Progenitor cell of endocrine pancreas (in vitro differentiated cells): ENCODE measurements at places on chromosomes 2 and 18.

DNA sequence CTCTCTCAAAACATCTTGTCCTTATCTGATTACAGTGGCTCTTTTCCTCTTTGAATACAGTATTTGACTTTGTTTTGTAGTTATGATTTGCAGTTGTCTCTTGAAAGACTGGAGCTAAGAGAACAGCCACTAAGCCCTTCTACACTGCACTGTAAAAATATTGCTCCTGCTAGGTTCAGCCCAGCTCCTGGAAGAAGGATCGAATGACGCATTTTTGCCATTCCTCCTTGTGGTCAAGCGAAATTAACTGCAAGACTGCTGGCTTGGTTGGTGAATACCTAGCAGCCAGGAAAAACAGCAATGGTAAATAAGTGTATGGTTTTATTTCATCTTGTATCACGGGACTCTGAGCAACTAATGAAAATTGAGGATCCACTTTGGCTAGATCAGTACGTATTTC lies 407.8 kb upstream of the CDH2 start:
- DNase-seq: no peak

DNA sequence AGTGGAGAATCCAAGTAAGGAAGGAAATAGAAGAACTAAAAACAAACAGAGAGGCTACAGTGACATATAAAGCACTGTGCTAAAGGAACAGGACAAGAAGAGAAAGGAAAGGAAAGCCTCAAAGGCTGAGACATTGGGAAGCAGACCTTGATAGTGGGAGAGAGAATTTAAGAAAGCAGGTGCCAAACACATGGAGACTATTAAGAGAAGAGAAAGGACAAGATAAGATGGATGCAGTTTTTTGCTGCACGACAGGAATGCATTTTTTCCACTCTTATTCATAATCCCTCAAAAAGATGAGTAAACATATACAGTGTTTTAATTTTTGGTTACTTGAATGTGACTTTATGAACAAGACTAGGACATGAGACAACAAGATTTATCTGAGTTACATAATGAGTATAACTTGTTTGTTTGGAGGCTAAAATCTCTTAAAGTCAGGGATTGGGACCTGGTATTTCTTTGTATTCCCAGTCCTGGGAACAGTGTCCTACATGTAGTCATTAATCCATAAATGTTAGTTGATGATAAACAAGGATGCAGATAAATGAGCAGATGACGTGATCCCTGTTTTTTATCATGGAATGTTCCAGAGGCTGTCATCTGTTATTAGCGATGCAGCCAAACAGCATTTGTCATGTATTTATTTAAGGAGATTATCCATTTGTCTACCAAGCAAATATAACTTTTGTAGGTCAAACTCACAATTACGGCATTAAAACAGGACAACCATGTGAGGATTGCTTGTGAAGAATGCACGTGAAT lies 141.7 kb downstream of the DNER start:
- DNase-seq: no peak

DNA sequence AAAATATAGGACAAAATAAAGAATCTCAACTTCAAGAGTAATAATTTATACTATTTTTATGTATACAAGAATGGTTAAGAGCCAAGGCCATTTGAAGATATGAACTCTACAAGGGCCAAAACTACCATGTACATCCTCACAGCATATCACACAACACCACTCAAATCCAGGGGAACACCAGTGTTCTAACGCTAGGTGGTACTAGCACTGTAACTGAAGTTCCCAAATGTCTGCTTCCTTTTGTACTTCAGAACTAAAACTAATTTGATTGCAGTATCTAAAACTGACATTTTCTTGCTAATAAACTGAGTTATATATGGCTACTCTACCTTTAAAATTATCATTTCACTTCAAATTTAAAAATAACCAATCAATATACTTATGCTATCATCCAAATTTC lies 47.0 kb downstream of the REV1 start:
- no peak for DNase-seq

GRCh38 chr18:48752478-48752877 lies 198.3 kb downstream of the SMAD7 start:
- no peak for DNase-seq

DNA sequence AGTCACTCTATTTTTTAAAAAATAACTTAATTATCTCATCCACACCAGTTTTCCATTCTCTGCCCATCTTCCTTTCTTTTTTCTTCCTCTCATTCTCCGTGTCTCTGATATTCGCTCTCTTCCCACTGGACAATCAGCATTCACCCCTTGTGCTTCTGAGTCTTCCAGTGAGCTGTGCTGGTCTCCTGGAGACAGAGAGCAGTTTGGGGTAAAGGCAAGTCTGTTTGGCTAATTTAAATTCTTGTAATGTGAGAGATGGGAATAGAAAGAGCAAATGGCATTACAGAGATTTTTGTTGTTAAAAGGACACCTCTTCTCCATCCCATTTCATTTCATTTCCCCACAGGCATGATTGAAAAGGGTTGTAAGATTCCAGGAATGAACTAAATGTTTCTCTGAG lies 107.5 kb downstream of the DTNA start:
- no peak for DNase-seq

DNA sequence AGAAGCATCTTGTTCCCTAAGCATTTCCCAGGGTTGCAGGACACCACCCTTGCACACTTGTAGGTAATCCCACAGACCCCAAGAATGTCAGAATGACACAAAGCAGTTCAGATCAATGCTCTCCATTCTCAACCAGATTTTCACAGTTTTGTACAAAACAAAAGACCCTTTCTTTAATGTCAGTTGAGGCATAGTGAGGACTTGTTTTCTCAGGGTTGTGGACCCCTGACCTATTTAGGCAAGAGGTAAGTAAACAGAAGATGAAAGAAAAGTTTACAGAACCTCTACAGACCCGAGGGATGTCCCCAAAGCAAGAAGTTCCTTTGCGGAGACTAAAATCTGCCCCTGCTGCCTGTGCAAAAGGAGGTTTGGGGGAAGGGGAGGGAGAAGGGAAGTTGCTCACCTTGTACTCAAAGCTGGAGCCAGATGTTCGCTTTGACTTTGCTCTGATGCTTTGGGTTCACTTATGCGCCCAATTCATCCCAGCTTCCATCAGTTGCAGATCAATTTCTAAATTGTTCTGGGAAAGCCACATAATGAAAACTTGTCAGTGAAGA lies 635.4 kb downstream of the EPHA4 start:
- DNase-seq: no peak

DNA sequence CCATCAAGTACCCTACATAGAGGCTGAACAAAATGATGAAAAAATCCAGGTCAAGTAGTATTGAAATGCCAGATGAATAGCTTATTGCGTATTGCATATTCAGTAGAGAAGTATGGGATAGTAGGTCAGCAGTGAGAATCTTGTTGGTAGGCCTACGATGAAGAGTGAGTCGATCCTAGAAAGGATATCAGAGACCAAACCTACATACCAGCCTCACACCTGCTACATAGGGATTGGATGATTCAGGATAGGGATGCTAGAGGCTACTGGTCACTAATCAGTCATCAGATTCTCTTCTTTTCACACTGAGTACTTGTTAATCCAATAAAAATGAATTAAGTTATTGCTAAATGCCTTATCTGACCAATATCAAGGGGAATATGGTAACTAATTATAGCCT lies 274.5 kb downstream of the DSEL start:
- no peak for DNase-seq

GRCh38 chr18:51867767-51868166 lies 472.2 kb upstream of the DCC start:
- no peak for DNase-seq

GRCh38 chr2:234161932-234162331 lies 111.4 kb downstream of the SPP2 start:
- no peak for DNase-seq

DNA sequence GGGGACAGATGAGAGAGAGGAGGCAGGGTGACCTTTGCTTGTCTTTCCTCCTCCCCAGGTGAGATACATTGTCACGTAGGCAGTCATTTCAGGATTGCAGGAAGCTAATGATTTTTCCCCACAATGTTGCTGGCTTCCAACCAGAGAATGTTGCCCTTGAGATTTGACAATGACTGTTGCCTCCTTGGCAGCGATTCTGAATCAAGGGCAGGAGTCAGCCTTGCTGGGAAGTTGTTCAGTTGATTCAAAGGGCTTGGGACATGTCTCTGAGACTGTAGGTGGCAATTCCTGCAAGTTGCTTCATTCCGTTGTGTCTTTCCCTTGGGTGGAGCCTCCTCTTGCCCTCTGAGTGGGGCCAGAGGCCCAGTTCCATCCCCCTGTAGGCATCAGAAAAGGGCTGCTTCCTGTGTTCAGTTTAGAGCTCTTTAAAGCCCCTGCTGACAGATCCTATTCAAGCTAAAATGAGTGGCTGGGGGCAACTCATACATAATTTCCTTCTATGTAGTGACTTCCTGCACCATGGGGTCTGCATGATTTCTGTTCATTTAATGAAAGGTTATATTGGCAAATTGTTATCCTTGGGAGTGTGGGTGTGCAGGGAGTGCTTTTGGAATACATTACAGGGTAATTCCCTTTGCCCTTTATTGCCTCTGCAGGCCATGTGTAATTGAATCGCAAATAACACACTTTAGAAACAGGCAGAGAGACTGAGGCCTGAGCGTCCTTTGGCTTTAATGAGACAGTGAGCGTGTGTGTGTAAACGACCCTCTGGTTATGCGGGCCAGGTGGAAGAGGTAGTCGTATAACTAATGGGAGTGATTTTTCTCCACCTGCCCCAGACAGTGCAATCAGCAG lies 52.4 kb downstream of the GPR39 start:
- no peak for DNase-seq

GRCh38 chr2:102848366-102848839 lies 86.6 kb downstream of the TMEM182 start:
- DNase-seq: peak; percentile 68

GRCh38 chr2:239806758-239807434 lies 218.2 kb downstream of the NDUFA10 start:
- DNase-seq: no peak

DNA sequence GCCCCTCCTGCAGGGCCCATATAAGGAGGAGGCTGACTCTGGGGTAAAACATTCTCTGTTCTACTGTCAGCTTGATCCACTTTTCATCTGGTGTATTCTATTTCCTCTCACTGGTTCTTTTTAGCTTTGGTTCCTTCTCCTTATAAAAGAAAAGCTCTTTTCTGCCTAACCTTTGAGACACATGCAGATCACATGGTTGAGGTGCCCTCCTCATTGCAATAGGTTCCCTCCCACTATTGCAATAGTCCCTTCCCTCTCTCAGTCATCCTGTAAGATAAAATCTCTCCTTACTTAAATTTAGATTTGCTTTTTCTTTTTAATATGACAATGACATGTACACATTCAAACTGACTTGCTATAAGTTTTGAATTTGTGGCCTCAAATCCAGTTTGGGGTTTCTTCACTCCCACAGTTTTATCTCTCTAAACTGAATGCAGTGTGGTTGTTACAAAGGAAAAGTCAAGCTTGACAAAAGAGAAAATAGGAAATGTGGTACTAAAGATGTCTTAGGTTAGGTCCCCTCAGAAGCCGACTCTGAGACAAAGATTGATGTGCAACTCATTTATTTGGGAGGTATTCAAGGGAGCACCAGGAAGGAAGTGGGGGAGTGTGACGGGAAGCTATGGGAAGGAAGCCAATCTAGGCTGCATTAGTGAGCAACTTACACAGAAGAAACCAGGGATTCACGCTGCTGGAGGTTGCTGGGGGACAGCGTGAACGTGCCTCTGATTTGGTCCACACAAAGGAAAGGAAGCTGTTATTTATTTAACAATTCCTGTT lies 127.6 kb upstream of the LINC00305 start:
- DNase-seq: no peak

DNA sequence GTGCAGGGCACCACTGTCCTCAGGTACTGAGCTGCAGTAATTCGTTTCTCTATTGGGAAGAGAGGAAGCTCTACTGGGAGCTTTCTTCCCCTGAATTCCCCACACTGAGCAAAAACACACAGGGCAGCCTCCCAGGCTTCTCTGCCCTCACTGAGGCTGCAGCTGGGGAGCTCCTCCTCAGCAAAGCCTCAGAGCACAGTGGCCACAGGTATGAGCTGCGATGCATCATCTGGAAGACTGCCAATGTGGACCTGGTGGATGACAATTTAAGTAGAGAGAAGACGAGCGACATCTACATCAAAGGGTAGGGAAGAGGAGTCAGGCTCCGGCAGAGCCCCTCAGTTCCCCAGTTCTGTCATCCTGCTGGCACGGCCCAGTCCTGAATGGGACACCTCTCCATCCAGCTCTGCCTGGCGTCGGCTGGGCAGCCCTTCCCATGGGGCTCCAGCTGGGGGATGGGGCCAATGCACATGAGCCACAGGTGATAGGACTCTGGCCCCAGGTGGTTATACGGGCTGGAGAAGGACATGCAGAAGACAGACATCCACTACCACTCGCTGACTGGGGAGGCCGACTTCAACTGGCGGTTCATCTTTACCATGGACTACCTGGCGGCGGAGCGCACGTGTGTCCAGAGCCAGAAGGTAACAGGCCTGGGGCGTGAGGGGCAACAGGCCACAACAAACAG lies 37.6 kb downstream of the LMAN2L start:
- DNase-seq: no peak

DNA sequence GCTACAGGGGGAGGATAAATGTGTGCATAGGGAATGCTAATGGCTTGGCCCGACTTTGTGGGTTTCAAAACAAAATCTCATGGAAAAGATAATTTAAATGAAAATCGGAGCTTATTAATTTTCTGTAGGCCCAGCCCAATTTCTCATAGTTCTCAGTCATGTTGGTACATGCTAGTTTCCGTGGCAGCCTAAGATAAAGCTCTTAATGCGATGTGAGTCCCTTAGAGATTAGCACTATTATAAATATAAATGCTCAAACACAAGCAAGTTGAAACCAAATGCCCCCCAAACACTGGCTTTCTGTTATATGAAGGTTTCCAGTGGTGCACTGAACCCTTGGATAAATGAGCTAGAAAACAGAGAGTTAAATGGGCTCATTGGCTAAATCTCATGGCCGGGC lies 168.0 kb downstream of the BCL2 start:
- no peak for DNase-seq

DNA sequence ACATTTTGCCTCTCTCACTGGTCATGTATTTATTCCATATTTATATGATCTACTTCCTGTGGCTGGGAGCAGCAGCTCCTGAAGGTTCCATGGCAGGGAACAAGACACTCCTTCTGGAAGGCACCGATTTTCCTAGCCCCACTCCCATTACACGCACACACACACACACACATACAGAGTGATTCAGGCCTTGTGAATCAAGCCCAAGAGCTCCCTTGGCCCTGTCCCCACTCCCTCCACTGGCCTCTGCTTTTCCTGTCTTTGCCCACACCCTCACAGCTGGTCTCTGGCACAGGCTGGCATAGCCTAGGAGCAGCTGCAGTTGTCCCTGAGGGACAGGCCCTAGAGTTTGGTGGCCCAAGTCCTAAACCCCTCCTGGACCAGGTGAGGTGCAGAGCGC lies 201.7 kb downstream of the NAPG start:
- no peak for DNase-seq

DNA sequence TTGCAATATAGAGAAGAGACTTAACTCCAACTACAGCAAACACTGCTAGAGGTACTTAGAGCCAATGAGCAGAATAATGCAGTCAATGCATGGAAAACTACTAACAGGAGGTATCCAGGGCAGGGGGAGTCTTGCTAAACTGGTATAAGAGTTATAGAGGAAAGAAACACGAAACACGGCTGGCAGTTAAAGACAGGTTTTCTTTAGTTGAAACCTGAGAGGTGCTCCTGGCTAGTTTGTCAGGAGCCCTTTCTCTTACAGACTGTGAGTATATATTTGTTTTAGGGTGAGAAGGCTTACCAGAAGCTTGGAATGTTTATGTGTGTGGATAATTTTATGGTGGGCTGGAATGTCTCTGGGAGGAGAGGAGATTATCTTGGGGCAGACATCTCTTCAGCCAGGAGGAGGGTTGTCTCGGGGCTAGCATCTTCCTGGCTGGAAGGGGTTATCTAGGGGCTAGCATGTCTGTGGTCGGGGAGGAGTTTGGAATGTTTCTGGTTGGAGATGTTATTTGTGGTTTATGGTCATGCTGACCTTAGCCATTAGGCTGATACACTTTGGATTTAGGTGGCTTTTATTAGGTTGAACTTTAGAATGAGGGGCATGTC lies 1048.8 kb downstream of the DPP10 start:
- DNase-seq: no peak
